ENCODE measurements at places on chromosomes 7 and 10. TPM values are rescaled to one million over a fixed set of nuclear protein-coding genes. Genes with fewer than 3 reads are reported as not detected.
A peak's percentile ranks its signal among the peaks of the same experiment; 100 is the strongest.

The CASP2 gene
- polyA plus RNA-seq, result 21.9 TPM

The ADRA2A gene
- not detected for polyA plus RNA-seq

The CPVL gene
- 9.8 TPM for polyA plus RNA-seq

The GALNT17 gene
- polyA plus RNA-seq, result not detected

The SCART1 gene
- polyA plus RNA-seq, result 0.70 TPM

DNA sequence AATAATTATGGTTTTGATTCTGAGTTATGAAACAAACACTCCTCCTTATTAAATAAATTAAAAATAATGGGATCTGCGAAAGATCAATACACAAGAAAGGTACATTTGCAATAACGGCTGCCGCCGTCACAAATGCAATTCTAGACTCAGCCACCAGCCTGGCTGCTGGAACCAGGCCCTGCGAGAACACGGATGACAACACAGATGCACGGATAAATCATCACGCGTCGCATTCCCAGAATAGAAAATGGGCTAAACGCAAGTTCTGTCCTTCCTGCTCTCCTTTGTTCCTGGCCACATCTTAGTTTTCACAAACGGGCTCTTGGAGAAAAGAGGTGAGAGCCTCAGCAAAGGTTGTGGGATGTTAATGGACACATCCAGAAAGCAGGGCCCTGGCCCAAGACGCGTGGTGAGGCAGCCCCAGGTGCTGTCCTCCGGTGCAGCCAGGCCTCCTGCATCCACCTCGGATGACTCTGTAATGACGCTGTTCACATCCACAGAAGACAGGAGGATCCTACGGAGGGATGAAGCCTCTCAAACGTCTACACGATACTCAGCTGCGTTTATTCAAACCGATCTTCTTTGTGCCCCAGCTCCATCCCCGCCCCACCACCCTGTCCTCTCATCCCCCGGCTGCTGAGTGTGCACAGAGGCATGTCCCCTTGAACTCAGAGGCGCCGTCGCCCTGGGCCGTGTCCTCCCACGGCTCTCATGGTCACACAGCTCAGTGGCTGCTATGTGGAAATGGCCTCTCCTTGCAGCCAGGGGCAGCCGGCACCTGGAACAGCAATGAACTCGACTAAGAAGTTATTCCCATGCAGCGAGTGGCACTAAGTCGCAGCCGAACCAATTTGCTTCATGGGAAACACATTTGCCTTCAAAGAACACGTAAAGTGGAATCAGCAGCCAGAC, 197.9 kb downstream of the PTPRN2 start:
- H3K27me3 ChIP-seq, result no peaks in the 10 kb centered on the region
- H3K4me1 ChIP-seq, result no peaks in the 10 kb centered on the region
- no peak overlapping the region for H3K27ac ChIP-seq
- H3K4me3 ChIP-seq, result no peak overlapping the region

- no peaks in the 10 kb centered on the region for H3K27me3 ChIP-seq
- no peak overlapping the region for H3K4me3 ChIP-seq
- H3K36me3 ChIP-seq, result no peaks in the 10 kb centered on the region
- no peak for DNase-seq
- no peaks in the 10 kb centered on the region for H3K4me1 ChIP-seq
Observed at GRCh38 chr7:150830937-150831336, 21.4 kb upstream of the AOC1 start.

DNA sequence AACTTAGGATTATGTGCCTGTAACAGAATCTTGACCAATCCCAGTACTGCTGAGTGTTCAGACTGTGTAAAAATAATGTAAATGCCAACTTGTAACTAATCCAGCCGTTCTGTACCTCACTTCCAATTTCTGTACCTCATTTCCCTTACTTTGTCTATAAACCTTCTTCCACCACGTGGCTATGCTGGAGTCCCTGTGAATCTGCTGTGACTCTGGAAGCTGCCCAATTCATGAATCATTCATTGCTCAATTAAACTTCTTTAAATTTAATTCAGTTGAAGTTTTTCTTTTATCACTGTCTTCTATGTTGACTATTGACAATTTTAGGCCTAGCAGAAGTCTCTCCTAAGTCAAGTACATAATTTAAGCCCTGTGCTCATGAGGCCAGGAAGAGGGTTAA, 215.3 kb upstream of the RHOBTB1 start:
- no peaks in the 10 kb centered on the region for H3K36me3 ChIP-seq
- H3K27me3 ChIP-seq, result no peaks in the 10 kb centered on the region
- H3K27ac ChIP-seq, result no peak overlapping the region

DNA sequence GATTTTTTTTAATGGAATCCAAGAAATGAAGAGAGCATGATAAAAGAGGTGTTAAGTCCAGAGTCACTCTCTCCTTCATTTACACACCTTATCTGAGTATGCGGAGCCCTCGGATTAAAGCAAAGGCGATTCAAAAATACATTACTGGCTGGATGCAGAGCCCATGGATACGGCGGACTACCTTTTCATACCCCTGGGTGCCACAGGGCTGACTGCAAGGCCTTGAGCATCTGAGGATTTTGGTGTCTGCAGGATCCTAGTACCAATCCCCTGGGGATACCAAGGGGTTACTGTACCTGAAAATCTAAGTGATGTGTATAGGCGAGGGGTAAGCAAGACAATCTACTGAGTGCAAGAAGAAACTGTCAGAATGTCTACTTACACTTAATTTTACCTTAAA, 20.5 kb downstream of the PIP4K2A start:
- no peaks in the 10 kb centered on the region for H3K27me3 ChIP-seq
- no peak overlapping the region for H3K27ac ChIP-seq
- H3K4me3 ChIP-seq, result no peak overlapping the region

DNA sequence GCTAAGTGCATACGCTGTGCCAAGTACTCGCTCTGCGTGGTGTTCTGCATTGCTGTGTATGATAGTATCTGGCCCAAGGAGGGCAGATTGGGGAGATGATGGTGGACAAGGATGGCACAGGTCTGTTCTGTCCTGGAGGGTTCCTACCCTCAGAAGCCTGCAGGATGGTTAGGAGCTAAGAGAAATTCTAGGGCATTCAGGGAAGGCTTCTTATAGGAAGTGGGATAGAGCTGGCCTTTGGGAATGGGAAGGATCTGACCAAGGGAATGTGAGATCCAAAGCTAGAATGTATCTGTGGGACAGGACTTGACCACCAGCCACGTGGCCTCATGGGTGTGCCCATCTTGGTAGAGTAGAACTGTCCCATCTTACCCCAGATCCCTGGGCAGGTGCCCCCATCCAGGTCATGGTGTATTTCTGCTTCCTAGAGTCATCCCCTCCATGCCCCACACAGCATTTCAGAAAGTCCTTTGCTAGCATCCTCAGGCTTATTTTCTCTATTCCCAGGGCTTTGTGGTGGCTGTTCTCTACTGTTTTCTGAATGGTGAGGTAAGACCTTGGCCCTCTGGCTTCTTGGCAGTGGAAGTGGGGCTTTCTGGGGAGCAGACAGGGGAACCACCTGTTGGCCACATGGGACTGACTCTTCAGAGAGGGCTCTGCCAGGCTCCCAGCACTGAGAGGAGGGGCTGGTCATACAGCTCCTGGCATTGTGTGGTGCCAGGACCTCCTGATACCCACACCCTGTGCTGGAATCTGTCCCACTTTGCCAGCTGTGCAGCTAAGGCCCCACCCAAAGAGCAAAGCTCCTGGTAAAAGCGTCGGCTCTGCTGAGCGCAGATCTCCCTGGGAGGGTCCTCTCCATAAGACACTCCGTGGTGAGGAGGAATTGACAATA, 52.5 kb downstream of the ADCYAP1R1 start:
- H3K27me3 ChIP-seq, result peaks cover 20% of the 10 kb centered on the region
- H3K4me1 ChIP-seq, result no peaks in the 10 kb centered on the region
- DNase-seq, result no peak
- no peak overlapping the region for H3K4me3 ChIP-seq
- no peaks in the 10 kb centered on the region for H3K36me3 ChIP-seq

GRCh38 chr10:8912108-8912507, 857.6 kb downstream of the GATA3 start:
- H3K27me3 ChIP-seq, result no peaks in the 10 kb centered on the region
- no peaks in the 10 kb centered on the region for H3K36me3 ChIP-seq
- H3K4me1 ChIP-seq, result no peaks in the 10 kb centered on the region
- no peak overlapping the region for H3K27ac ChIP-seq
- H3K4me3 ChIP-seq, result no peak overlapping the region

DNA sequence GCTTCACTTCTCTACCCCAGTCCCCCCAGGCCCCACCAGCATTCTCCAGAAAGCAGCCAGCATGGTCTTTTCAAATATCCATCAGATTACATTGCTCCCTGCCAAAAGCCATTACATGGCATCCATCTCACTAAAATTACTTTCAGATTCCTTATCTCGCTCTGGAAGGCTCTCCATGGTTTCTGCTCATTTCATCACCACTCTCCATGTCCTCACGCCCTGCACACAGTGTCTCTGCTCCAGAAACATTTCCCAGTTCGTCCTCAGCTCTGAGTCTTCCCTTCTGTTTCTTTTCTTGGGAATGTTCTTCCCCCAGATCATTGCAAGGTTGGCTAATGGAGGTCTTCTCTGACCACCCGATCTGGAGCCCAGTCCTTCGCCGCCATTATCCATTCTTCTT, 499.1 kb downstream of the KCNMA1 start:
- no peaks in the 10 kb centered on the region for H3K27me3 ChIP-seq
- no peaks in the 10 kb centered on the region for H3K4me1 ChIP-seq
- no peak overlapping the region for H3K27ac ChIP-seq
- H3K36me3 ChIP-seq, result no peaks in the 10 kb centered on the region
- no peak overlapping the region for H3K4me3 ChIP-seq

- peaks cover 8% of the 10 kb centered on the region for H3K4me1 ChIP-seq
- H3K36me3 ChIP-seq, result no peaks in the 10 kb centered on the region
- peak overlapping the region; percentile 68 for H3K4me3 ChIP-seq
- DNase-seq, result no peak
Observed at GRCh38 chr10:22712956-22713852, 1.2 kb downstream of the PIP4K2A start.

GRCh38 chr7:43701929-43702328, 27.4 kb downstream of the COA1 start:
- H3K4me3 ChIP-seq, result no peak overlapping the region
- H3K4me1 ChIP-seq, result peaks cover 6% of the 10 kb centered on the region
- H3K36me3 ChIP-seq, result no peaks in the 10 kb centered on the region
- DNase-seq, result no peak

DNA sequence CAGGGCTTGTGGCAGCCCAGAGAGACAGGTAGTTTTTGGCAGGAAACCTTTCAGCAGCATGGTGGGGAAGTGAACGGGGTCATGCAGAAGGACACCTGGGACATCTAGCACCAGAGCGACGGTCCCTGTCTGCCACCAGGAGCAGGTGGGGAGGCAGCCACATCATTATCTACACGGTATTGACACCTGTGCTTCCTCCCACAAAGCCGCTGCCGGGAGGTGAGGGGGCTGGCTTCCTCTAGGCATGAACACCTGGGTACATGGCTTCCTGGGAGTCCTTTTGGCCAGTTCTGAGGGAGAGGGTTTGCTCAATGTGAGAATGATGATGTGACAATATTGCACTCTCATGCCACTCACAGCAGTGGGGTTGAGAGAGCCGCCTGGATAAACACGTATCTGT, 275.2 kb downstream of the ACTR3B start:
- H3K27me3 ChIP-seq, result no peaks in the 10 kb centered on the region
- H3K4me3 ChIP-seq, result no peak overlapping the region
- no peak overlapping the region for H3K27ac ChIP-seq
- no peaks in the 10 kb centered on the region for H3K4me1 ChIP-seq

DNA sequence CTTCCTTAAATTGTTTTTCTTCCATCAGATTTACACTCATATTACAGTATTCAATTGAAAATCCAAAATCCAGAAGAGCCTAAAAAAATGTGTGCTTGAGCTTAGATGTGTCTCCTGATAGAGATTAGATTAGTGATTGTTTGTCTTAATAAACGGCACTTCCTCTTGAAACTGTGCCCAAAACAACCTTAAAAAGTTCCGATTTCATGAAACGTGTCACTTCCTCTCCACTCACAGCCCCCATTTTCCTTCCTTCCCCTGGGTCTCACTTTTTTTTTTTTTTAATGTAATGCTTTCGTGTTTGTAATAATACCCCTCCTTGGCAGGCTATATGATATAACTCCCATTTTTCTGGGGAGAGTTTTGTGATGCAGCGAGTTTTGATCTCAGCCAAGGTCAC, 114.8 kb upstream of the ADO start:
- no peak for DNase-seq
- no peak overlapping the region for H3K27ac ChIP-seq
- no peak overlapping the region for H3K4me3 ChIP-seq
- H3K36me3 ChIP-seq, result no peaks in the 10 kb centered on the region

DNA sequence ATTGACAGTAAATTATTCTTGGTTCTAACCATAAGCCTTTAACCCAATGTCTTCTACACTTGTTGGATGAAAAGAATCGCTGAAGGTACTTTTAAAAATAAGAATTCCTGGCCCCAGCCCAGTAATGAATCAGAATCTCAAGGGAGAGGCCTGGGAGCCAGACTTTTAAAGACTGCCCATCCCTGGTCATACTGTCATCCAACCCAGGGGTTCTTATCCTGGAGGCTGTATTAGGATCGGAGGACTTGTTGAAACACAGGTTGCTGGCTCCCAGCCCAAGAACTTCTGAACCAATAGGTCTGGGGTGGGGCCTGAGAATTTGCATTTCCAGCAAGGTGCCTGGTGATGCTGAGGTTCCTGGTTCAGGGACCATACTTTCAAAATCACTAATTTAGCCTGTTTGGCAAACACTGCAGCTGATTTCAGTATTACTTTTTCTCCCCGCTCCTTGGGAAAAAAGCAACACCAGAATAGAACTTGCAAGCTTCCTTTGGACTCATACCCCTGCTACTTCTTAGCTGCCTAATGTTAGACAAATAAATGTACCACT, 79.5 kb upstream of the FAM133B start:
- no peak overlapping the region for H3K4me3 ChIP-seq
- H3K27me3 ChIP-seq, result no peaks in the 10 kb centered on the region
- H3K4me1 ChIP-seq, result peaks cover 9% of the 10 kb centered on the region
- peak overlapping the region; percentile 10 for H3K27ac ChIP-seq

- no peak overlapping the region for H3K27ac ChIP-seq
- H3K27me3 ChIP-seq, result no peaks in the 10 kb centered on the region
- no peak overlapping the region for H3K4me3 ChIP-seq
- H3K4me1 ChIP-seq, result peaks cover 53% of the 10 kb centered on the region
- no peak for DNase-seq
Observed at GRCh38 chr10:103775776-103776175, 79.6 kb downstream of the SH3PXD2A start.

- no peak overlapping the region for H3K4me3 ChIP-seq
- DNase-seq, result no peak
- H3K36me3 ChIP-seq, result no peaks in the 10 kb centered on the region
- no peaks in the 10 kb centered on the region for H3K27me3 ChIP-seq
- no peak overlapping the region for H3K27ac ChIP-seq
Observed at GRCh38 chr10:84059526-84059925, 79.8 kb upstream of the GHITM start.

- H3K36me3 ChIP-seq, result no peaks in the 10 kb centered on the region
- no peak overlapping the region for H3K27ac ChIP-seq
- H3K27me3 ChIP-seq, result no peaks in the 10 kb centered on the region
- H3K4me1 ChIP-seq, result no peaks in the 10 kb centered on the region
Observed at GRCh38 chr7:39265641-39266591, 288.2 kb downstream of the POU6F2 start.

- H3K36me3 ChIP-seq, result no peaks in the 10 kb centered on the region
- no peaks in the 10 kb centered on the region for H3K27me3 ChIP-seq
- no peak for DNase-seq
- H3K27ac ChIP-seq, result no peak overlapping the region
- H3K4me1 ChIP-seq, result no peaks in the 10 kb centered on the region
Observed at GRCh38 chr10:107083388-107084009, 81.0 kb downstream of the SORCS1 start.
